ENCODE measurements at places on chromosomes 2 and 18.

DNA sequence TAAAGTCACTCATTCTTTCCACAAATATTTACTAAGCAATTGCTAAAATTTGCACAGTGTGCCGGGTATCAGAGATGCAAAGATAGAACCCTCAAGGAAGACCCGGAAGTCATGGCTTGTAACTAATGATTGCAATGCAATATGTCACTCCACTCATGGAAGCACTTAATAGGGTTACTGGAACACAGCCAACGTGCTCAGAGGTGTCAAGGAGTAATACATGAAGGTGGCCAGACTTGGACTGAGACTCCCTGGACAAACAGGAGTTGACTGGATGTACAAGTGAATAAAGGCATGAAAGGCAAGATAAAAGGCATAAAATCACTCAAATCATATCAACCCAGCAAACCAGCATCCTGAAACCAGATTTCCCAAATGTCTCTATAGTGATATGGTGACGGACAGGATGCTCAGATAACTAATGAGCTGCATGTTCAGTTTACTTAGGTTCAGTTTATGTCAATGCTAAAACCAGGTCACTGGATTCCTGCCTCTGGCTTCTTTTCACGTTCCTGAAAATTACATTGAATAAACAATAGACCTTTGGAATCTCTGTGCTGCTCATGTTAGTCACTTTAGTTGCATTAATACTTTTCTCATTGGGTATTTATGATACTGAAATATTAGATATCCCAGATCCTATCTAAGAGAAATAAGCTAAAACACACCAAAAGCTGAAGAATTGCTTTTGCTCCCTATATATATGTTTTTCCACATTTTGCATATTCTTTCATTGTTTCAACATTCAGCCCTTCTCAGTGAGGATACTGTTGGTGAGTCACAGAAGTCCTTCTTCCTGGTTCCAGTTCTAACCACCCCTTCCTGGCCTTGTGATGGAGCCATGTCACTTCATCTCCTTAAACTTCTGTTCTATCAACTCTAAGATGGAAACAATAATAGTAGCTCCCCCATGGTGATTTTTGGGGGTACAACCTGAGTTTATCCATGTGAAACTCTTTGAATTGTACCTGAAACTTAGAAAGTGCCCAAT, 688.9 kb upstream of the ID2 start:
- no peak for DNase-seq

- no peak for DNase-seq
Measured at GRCh38 chr2:176105078-176105729, 1.9 kb upstream of the HOXD11 start.

GRCh38 chr2:38797250-38797676, 19.3 kb downstream of the GEMIN6 start:
- DNase-seq = no peak

DNA sequence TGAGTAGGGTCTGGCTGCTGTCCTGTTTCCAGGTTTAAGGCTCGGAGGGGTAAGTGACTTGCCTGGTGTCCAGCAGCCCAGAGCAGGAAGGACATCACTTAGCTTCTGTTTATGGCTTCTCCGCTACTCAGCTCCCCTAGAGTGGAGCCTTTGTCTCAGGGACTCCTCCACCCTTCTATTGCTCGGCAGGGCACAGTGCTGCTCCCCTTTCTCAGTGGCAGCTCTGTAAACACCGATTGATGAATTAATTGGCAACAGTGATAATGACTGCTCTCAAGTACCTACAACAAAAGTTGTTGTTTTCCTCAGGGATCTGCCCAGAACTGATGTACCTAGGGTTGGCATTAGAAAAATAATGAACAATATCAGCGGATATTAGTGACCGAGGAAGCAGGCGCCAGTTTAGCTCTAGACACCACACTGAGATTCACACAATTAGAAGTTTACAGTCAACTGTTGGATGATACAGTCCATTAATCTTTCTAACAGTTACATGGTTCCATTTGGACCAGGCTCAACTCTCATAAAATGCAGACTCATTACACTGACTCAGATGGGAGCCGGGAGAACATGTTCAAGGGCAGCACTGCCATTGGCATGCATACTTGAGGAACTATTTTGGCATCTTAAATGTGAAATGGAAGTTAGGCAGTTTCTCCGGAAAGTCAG, 265.7 kb downstream of the MTX2 start:
- no peak for DNase-seq

DNA sequence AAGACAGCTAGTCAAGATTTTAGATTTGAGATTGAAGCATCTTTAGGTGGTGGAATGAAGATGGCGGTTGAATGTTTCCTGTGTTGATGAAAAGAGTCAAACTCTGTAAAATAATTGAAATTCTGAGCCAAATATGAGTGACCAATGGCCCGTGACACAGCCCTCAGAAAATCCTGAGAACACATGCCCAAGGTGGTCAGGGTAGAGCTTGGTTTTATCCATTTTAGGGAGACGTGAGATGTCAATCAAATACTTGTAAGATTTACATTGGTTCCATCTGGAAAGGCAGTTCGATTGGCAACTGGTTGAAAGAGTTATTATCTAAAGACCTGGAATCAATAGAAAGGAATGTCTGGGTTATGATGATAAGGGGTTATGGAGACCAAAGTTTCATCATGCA, 198.0 kb upstream of the AGAP1 start:
- DNase-seq = no peak

GRCh38 chr2:234204480-234204879, 154.0 kb downstream of the SPP2 start:
- no peak for DNase-seq

GRCh38 chr18:59048048-59048363, 91.7 kb upstream of the SEC11C start:
- no peak for DNase-seq
